ENCODE measurements at places on chromosomes 3 and 15.

DNA sequence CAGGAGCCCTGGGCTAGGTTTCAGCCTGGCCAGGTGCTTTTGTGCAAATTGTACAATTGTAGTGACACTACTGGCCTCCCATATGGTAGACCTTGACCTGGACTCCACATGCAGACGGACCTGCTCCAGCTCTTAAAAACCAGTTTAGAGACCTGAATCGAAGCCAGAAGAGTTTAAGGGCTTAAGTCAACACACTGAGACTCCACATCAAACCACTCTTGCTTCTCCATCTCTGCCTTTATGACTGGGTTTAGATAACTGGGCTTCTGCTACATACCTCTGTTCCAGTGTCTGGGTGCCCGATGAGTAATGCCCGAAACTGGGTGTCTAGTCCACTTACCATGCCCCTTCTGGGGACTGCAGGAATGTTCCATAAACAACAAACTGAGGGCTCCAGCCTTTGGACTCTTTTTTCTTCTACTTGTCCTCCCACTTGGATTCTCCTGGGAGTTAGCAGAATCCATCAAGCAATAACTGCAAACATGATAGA lies 32.8 kb downstream of the TMEM212 start:
- no peak for DNase-seq

DNA sequence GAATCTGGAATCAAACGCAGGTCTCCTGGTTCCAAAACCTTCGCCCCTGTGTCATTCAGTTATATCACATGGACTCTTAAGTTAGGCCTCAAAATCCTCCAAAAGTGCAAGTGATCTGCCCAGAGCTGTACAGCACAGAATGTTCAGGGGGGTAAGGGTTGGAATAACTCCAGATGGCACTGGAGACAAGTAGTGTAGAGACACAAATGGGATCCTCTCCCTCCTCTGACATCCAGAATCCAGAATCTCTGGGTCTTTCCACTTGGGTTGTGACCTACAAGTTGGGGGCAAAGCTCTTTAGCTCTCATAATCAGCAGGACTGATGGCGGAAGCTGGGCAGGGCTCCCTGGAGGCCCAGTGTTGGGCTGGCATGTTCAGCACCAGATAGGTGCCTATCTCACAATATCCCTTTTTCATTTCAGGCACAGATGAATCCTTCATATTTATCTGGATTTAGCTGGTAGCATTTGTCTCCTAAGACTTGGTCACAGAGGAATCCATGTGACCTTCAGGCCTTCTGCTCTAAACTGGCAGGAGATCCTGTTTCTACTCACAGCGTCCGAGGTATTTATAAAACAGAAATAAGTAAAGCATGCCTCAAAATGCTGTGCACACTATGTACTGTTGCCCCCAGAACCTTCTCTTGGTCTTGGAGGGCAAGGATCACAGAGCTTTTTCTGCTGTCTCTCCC lies 15.4 kb downstream of the ABHD2 start:
- no peak for DNase-seq

DNA sequence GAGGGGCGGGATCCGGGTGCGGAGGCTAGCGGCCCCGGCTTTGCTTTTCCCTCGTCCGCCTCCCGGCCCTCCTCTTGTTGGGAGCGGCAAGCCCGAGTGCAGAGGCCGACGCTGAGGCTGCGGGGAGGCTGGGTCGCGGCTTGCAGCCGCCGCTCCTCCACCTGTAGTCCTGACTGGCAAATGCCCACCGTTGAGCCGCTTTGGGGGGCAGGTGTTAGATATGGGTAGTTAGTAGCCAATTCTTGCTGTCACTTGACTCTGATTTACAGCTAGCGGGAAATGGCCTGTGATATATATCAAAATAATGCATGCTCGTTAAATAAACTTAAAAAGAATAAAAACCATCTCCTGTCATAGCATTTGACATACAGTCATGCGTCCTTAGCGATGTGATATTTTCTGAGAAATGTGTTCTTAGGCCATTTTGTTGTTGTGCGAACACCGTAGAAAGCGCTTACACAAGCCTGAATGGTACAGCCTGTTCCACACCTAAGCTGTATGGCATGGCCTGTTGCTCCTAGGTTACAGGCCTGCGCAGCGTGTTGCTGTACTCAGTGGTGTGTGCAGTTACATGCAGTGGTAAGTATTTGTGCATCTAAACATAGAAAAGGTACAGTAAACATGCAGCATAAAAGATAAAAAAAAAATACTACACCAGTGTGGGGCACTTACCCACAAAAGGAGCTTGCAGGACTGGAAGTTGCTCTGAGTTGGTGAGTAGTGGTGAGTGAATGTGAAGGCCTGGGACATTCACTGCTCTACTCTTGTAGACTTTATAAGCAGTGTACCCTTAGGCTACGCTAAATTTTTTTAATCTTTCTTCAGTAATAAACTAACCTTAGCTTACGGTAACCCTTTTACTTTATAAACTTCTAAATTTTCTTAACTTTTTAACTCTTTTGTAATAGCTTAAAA lies 873 bp downstream of the CAPN7 start:
- DNase-seq = peak; percentile 68

DNA sequence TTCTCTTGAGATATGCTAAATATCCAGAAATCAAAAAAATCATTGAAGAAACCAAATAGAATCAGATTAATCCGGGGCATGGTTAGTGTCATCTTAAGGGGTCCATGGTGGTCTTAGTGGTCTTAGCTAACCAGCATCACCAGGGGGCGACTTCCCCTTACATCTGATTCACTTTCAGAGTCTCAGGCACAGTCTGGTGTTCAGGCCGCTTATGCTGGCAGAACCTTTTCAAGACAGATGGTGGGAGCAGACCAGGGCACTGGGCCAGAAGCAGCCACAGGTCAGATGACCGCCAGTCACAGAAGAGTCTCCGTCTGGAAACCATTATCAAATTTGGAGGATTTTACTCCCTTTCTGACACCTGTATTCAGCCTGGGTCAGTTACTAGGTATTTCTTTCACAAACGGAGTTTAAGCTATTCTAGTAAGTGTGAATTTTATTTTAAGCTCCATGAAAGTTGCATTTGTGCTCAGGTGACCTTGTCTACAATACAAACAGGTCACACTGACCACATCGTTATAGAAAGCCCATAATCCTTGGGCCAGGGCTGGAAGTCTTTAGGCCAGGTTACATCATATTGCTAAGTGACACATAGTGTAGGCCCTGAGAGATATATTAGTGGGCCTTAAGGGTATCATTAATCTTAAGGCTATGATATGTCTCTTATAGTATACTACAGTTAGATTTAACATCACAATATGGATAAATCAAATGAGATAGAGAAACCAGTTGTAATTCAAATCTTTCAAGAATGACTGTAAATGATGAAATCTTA lies 365.5 kb downstream of the GBE1 start:
- DNase-seq = no peak

DNA sequence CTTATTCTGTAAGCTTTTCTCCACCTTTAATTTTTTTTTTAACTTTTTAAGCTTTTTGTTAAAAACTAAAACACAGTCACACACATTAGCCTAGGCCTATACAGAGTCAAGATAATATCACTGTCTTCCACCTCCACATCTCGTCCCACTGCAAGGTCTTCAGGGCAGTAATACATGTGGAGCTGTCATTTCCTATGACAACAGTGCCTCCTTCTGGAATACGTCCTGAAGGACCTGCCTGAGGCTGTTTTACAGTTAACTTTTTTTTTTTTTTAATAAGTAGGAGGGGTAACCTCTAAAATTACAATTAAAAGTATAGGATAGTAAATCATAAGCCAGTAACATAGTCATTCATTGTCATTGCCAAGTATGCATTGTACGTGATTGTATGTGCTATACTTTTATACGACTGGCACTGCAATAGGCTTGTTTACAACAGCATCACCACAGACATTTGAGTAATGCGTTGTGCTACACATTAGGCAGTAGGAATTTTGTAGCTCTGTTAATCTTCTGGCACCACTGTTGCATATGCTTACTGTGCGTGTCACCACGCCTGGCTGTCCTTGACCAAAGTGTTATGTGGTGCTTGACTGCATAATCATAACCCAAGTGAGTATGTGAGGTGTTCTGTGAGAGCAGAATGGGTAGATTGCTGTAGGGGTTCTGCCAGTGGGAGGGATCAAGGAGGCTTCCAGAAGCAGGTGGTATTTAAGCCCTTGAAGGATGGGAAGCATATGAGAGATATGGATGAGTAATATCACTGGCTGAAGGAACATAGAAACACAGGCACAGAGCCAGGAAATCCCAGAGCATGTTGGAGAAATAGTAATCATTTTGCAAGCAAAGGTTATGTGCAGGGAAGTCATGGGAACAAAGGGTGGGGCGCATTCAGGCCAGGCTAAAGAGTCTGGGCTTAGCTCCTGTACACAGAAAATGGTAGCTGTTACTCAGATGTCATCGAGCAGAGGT lies 18.3 kb downstream of the FBXO22 start:
- no peak for DNase-seq
